Vagina (tissue), 2 donors: ENCODE measurements at places on chromosomes 7 and 10. TPM values are rescaled to one million over a fixed set of nuclear protein-coding genes. Genes with fewer than 3 reads are reported as not detected.

DNA sequence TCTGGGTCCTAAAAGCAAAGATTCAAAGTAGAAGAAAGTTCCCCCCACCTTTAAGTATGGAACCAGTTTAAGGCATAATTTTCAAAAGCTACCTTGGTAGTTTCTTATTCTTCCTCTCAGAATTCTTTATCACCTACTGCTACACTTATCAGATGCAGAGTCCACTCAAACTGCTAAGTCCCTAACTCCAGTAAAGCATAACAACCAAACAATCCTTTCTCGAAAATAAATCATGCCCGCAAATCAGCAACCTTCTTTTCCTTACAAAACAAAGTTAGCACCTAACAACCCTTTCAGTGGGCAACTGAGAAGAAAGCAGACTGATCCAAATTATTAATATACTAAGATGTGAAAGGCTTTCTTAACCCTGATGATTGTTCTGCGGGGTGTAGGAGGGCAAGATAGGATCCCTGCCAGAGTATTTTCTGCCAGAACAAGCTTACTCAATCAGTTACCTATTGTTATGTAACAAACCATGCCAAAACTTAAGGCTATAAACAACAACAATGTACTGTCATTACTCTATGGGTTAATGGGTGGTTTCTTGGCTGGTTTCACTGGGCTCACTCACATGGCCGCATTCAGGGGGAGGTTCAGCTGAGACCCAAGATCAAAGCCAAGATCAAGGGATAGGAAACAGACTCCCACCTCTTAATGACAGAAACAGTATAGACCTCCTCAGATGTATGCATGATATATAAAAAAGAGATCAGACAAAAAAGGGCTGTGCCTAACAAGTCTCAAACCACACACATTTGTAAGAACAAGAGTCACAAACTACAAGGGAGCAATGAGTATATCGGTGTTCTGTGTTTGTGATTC, 42.0 kb downstream of the CCDC6 start:
- H3K27me3 ChIP-seq, result no peaks in the 10 kb centered on the region
- H3K4me3 ChIP-seq, result no peak overlapping the region
- H3K36me3 ChIP-seq, result no peaks in the 10 kb centered on the region
- no peak for DNase-seq

DNA sequence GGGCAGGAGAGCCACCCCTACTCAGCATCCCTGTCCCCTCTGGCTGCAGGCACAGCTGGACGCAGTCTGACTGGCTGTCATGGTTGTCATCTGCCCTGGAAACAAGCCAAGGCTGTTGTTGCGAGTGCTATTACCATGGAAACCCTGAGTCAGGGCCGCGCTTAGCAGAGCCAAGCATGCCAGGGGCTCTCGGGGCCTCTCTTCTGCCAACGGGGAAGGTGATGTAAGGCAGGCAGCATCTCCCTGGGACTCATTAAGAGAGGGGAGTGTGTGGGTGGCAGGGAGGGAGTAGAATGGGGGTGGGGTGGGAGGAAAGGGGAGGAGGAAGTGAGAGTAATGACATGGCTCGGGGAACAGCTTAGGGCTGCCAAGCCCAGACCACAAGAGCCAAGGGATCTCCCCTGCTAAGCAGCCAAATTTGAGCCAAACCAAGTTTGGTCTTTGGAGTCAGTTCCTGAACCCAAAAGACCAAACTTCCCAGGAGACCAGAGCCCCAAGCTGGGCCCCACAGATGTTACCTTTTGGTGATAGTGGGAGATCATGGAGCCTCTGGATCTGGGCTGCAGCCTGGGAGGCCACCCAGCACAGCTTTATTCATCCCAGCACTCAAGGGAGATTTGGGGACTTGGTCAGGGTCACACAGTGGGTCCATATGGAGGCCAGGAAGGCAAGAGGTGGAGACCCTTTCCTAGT, 67.6 kb downstream of the TMEM130 start:
- no peaks in the 10 kb centered on the region for H3K4me1 ChIP-seq
- DNase-seq, result no peak
- H3K4me3 ChIP-seq, result no peak overlapping the region
- H3K36me3 ChIP-seq, result no peaks in the 10 kb centered on the region
- no peak overlapping the region for H3K27ac ChIP-seq

DNA sequence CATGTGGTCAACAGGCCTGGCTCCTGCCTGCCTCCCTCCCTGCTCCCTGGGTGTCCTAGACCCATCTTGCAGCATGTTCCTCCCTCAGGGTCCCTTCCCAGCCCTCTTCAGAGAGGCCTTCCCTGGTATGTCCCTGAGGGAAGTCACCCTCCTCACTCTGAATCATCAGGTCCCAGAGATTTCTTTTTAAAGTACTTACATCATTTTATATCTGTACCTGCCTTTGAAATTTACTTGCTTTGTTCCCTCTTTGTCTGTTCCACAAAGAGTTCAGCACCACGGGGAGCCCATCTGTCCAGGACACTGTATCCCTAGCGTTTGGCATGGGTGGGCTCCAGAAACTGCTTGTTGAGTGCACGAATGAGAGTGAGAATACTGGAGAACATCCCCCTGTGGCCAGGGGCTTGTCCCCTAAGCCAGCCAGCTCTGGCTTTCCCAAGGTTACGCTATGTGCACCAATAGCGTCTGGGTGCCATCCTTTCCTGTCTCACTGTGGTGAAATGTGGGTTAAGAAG, 50.6 kb upstream of the IGFBP3 start:
- no peak overlapping the region for H3K27ac ChIP-seq
- no peaks in the 10 kb centered on the region for H3K36me3 ChIP-seq
- DNase-seq, result no peak
- no peaks in the 10 kb centered on the region for H3K27me3 ChIP-seq
- no peak overlapping the region for H3K4me3 ChIP-seq

GRCh38 chr7:33774762-33775523, 130.4 kb upstream of the BMPER start:
- H3K4me3 ChIP-seq, result no peak overlapping the region
- no peak for DNase-seq
- no peaks in the 10 kb centered on the region for H3K27me3 ChIP-seq
- H3K4me1 ChIP-seq, result no peaks in the 10 kb centered on the region
- H3K27ac ChIP-seq, result no peak overlapping the region

GRCh38 chr10:22544325-22545068, 169.9 kb downstream of the PIP4K2A start:
- H3K4me3 ChIP-seq, result no peak overlapping the region
- H3K27ac ChIP-seq, result no peak overlapping the region
- H3K4me1 ChIP-seq, result no peaks in the 10 kb centered on the region
- no peak for DNase-seq
- H3K36me3 ChIP-seq, result no peaks in the 10 kb centered on the region
- H3K27me3 ChIP-seq, result no peaks in the 10 kb centered on the region

DNA sequence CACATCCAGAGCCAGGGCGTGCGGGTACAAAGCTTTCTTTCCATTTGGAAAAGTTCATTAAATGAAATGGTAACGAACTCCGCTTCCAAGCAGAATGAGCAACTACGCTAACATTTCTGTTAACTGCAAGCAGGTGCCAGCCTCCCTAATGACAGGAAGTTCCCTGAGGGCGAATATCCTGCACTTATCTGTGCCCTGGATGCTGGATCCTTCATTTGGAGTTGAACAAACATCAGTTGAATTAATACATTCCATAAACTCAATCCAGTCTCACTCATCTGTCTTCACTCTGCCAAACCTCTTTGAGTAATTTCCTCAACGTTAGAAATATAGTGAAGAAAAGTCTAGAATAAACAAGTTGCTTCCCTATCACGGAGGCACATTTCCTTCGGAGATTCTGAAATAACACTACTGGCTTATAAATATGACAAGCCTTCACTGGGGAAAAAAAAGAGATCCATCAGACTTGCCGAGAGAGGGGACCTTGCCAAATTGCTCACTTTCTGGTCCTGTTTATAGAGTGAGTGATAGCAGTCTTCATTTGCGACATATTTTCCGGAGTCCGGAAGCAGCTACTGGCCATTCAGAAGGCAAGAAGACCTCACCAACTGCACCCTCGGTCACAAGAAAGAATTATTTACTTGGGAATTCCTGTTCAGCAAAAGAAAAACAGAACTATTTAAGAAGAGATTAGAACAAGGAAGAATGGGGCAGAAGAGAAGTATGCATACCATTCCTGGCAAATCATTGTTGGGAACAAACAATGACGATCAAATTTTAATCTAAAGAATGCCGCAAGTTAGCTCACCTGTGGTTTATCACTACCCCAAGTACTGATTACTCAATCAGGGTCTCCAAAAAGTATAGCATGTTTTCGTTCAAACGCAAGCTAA, 196.4 kb downstream of the FAM107B start:
- no peaks in the 10 kb centered on the region for H3K36me3 ChIP-seq
- no peak overlapping the region for H3K4me3 ChIP-seq
- peaks cover 29% of the 10 kb centered on the region for H3K4me1 ChIP-seq

DNA sequence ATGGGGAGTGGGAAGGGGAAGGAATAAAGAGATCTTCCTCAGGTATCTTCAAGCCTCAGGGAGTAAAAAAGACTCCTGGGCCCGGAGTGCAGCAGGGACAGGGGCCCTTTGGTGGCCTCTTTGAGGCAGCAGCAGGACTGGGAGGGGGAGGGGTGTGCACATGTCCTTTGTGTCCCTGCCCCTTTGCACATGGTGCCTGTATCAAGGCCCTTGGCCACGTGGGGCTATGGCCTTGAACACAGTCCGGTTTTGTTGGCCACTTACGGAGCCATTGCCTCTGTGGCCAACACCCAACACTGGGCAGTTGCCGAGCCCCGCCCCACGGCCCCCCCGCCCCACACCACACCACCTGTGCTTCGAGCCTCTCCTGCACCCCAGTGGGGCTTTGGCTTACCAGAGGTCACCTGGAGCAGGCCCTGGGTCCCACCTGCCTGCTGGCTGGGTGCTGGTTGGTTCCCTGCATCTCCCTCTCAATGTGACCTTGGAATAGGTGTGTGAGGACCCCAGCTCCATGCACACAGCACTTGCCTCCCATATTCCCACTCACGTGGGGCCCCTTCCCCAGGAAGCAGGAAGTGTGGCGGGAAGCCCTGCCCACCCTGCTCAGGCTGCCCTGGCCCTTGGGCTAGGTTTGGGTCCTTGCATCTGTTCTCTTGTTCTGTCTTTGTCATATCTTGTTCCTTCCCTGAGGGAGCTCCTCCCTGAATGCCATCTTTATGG, 5.4 kb downstream of the SAP25 start:
- H3K27me3 ChIP-seq, result no peaks in the 10 kb centered on the region
- H3K4me1 ChIP-seq, result peaks cover 31% of the 10 kb centered on the region

- H3K27me3 ChIP-seq, result no peaks in the 10 kb centered on the region
- DNase-seq, result no peak
Measured at GRCh38 chr10:61628875-61629513, 33.7 kb upstream of the CABCOCO1 start.

The GDF2 gene
- total RNA-seq, result not detected

GRCh38 chr10:103613616-103614015, 120.1 kb downstream of the NEURL1 start:
- peak overlapping the region; percentile 76 for H3K27ac ChIP-seq
- no peak for DNase-seq
- H3K4me3 ChIP-seq, result no peak overlapping the region
- H3K36me3 ChIP-seq, result no peaks in the 10 kb centered on the region
- H3K4me1 ChIP-seq, result peaks cover 62% of the 10 kb centered on the region

The KCND2 gene
- total RNA-seq, result 3.7 TPM

The GARIN1A gene
- 1.5 TPM for total RNA-seq
